ENCODE measurements at places on chromosomes 7 and 10.
A peak's percentile ranks its signal among the peaks of the same experiment; 100 is the strongest.

- no peak for DNase-seq
Observed at GRCh38 chr7:91408388-91409154, 144.3 kb downstream of the FZD1 start.

GRCh38 chr10:124624006-124624405 lies 120.2 kb downstream of the FAM53B start:
- no peak for DNase-seq

- no peak for DNase-seq
Observed at GRCh38 chr10:69864321-69864720, 62.6 kb downstream of the COL13A1 start.

DNA sequence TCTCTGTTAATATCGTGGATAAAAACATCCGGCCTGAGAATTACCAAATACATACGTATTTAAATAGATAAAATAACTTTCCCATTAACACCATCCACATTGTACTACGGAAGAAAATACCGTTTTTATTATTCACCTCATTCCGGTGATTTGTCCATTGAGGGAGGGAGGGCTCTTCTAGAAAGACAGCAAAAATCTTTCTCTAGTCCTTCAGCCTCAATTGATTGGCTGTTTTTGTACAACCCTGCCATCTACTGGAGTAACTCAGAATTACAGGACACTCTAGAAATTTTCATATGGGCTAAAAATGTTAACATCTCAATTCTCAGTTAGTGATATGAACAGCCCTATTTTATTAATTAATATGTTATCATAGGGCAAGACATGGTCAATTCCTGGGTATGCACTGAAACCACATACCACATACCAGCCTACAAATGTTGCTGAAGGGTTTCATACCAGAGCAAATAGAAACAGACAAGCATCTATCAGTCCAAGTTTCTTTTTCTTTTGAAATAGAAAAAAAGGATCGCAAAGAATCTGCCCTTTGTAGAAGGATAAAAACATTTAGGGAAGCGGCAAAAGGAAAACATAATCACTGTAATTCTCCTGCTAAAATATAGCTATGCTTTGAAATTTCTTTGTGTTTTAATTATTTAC lies 55.8 kb upstream of the CDCA7L start:
- no peak for DNase-seq

DNA sequence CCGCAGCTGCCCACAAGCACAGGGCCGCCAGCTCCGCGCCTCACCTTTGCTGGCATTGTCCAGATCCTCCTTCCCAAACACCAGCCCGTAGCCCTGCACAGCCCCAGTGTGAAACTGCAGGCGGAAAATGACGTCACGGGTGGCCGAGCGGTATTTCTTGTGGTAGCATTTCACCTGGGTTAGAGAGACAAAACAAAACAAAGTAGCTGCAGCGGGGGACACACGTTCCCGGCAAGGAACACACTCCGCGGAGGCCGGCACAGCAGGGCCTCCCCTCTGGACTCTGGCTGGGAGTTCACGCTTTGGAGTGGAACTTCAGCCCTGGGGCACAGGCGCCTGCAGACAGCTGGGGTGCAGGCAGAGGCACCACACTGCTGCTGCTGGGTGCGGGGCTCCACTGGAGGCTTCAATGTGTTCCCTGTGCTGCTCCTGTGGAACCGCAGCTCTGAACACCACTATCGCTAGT lies 181.1 kb downstream of the TNS3 start:
- DNase-seq, result no peak

GRCh38 chr10:34187201-34187600 lies 627.9 kb downstream of the PARD3 start:
- DNase-seq, result no peak

- no peak for DNase-seq
Observed at GRCh38 chr7:115471891-115472290, 550.0 kb downstream of the MDFIC start.

GRCh38 chr7:11552676-11553296 lies 279.2 kb downstream of the THSD7A start:
- no peak for DNase-seq

DNA sequence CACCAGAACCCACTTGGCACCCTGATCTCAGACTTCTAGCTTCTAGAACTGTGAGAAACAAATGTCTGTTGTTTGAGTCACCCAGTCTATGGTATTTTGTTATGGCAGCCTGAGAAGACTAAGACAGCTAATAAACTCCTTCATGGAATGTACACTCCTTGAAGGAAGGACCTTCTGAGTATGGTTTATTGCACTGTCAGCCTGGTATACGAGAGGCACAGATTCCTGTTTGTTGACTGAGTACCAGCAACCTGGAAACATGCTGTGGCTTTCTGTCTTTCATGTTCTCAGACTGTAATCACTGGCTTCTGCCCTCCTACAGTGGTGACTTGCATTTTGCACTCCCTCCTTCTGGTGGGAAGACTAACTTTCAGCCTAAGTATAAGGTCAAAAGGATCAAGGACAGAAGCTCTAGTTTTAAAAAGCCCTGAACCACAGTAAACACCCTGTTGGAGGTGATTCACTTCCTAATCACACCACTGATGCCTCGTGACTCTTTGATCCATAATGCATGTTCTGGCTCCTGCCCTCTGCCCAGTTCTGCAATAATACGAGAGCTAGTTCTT lies 319.0 kb upstream of the NPSR1 start:
- DNase-seq, result no peak

DNA sequence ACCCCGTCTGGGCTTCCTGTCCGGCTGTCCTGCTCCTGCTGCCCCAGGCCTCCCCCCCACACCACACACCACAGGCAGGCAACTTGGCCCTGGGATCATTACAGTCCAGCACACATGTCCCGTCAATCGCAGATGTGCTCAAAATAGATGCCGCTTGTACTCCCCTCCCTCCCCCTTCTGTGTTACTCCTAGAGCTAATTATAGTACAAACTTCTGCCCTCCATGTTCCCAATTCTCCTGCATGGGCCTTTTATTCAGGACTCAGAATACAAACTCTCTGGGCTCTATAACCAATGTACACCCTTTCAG lies at the start of gene SYNPO2L:
SYNPO2L (minus strand) TSS at position 40 of the 309 bp plus-strand sequence. CDS start 107 bp downstream, outside the sequence.
- no peak for DNase-seq

- no peak for DNase-seq
Observed at GRCh38 chr7:1554333-1555045, 1.5 kb downstream of the TMEM184A start.

DNA sequence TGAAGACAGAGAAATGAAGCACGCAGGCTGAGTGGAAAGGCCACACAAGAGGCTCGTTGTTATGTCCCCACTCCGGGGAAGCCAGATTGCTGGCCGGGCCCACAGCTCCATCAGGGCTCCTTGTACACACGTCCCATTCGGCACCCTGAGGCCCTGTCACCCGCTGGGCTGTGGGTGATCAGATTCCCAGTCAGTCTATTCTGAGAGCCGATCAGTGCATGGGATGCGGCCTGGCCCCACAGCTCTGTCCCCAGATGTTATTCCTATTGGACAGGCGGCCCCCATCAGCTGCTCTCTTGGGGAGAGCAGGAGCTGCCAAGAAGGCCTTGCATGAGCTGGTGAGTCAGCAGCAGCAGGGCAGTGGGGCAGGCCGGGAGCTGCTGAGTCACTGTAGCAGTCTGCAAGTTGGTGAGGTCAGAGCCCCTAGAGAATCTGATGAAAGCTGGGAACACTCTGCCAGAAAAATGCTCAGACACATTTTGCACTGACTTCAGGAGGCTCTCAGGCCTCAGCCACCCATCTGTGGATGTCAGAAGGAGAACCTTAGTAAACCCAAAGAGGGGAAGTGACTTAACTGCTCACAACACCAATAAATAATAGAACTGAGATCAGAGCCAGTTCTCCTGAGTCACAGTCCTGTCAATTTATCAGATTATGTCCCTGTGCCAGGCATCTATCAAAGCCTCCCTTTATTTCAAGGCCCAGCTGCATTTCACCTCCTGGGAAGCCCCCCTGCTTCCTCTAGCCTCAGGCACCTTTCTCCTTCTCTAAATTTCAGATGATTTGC lies 9.4 kb upstream of the PSAP start:
- peak; percentile 50 for DNase-seq

- peak; percentile 93 for DNase-seq
Observed at GRCh38 chr7:149771720-149772240, 1.6 kb downstream of the ZNF467 start.

DNA sequence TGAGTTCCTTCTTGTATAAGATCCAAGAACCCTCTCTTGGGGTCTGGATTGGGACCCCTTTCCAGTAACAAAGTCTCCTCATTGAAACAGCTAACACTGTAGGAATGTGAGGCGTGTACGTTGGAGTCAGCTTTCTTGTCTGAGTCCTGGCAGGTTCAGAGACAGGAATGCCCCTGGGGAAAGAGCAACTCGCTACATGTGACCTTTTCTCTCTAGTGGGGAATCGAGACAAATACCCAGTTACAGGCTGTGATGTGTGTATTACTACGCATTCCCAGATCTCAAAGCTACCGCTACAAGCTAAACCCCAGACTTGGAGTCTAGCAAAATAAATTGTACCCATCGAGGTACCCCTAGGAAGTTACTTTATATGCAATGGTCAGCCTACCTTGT lies 85.6 kb upstream of the FRMD4A start:
- no peak for DNase-seq
